ENCODE measurements at places on chromosomes 3 and 15.

- no peak for DNase-seq
Measured at GRCh38 chr15:47523681-47524475, 193.4 kb upstream of the SEMA6D start.

- no peak for DNase-seq
Measured at GRCh38 chr3:17059989-17060550, 175.3 kb downstream of the PLCL2 start.

- DNase-seq = no peak
Measured at GRCh38 chr3:3798631-3799113, 559 bp upstream of the LRRN1 start.

DNA sequence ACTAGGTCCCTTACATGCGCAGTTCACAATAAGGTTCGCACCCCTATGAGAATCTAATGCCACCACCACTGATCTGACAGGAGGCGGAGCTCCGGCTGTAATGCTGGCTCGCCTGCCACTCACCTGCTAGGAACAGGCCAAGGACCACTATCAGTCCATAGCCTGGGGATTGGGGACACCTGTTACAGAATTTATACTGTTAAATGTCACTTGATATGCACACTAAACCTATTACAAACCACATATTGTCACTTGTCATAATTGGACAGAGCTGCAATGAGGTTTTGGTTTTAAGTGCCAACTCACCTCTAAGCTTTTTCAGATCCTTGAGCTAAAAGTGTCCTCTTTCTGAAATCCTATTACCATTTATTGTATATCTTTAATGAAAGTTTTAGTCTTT lies 507.9 kb upstream of the TPRG1 start:
- no peak for DNase-seq

- DNase-seq = no peak
Measured at GRCh38 chr3:183991403-183991802, 26.3 kb downstream of the ABCC5 start.

- no peak for DNase-seq
Measured at GRCh38 chr15:25989327-25989726, 126.2 kb upstream of the ATP10A start.

DNA sequence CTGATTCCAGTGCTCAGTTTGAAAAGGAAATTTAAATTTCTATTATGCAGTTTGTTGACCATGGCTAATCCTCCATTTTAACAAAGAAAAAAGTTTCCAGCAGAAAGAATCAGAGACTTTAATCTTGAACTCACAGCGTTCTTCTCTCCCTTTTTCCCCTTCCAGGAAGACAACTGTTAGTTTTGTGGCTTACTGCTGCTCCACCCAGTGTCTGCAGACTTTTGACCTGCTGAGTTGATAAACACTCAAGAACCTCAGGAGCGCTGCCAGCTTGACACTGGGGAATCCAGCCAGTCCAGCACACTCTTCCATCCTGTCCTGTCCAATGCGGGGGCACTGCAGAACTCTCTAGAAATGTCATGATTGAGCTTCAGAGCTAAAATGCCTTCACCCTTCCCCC lies 134.6 kb downstream of the LRRC28 start:
- no peak for DNase-seq

DNA sequence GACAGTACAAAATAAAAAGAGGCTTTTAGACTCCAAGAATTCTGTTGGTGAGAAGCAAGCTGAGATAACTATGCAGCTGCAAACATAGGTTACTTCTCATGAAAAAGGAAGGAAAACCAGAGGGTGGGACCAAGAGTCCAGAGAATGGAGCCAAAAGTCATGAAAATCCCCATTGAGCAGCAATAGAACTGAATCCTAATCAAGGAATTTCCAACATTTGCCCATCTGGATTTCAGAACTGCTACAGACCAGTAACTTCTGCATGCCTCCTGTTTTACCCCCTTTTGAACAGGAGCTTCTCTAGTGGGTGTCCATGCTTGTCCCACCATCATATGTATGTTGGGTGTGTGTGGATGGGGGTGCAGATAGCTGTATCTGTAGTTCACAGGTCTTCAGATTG lies 33.6 kb upstream of the BNC1 start:
- DNase-seq = no peak

GRCh38 chr3:45571969-45572368 lies 22.6 kb upstream of the LIMD1 start:
- DNase-seq = no peak

DNA sequence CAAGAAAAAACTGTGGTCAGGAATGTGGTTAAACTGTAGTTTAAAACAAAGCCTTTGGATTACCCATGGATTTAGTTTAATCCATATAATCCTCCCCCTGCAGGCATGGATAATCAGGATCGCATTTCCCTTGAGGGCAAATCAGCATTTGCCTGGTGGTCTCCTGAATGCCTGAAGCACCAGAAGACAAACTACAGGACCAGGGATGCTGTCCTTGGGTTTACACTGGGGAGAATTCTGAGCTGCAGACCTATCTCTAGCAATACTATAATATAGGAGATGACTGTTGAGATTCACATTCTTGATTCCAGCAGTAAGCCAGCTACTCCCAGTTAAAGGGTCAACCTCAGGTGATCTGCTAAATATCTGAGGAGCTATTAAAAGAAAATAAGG lies 10.6 kb downstream of the PIK3CB start:
- no peak for DNase-seq

GRCh38 chr15:60184579-60184978 lies 180.5 kb downstream of the FOXB1 start:
- DNase-seq = no peak

DNA sequence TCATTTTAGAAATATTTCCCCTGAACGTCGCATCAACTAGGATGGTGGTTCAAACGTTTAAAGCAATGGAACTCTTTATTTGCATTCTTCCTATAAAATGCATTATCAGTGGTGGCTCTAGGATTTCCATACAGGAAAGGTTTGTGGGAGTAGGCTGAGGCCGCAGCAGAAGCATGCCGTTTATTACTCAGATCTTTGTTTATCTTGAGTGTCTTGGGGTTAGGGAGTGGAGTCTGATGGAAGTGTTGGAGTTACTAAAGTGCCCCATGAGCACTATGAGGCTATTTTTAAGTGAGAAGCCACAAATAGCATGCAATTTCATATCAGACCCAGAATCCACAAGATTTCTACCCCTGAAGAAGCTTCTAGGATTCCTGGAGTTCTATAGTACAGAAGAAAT lies 26.2 kb downstream of the ATOSA start:
- DNase-seq = no peak

DNA sequence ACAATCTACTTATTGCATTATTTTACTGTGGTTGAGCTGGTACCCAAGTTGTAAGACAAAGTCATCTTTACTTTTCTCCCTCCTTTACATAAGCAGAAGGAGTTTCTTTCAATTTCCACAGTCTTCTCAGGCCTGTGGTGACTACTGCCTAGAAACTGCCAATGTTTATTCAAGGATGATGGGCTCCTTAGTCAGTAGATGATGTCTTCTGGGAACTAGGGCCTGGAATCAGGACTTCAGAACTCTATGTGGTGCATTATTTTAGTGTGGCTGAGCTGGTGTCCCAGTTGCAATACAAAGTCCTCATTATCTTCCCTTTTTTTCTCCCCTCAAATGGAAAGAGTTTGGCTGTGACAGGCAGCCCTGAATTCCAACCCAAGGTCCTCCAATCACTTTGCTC lies 1762.5 kb downstream of the SI start:
- no peak for DNase-seq

- DNase-seq = no peak
Measured at GRCh38 chr3:141371882-141372281, 3.6 kb downstream of the ZBTB38 start.

DNA sequence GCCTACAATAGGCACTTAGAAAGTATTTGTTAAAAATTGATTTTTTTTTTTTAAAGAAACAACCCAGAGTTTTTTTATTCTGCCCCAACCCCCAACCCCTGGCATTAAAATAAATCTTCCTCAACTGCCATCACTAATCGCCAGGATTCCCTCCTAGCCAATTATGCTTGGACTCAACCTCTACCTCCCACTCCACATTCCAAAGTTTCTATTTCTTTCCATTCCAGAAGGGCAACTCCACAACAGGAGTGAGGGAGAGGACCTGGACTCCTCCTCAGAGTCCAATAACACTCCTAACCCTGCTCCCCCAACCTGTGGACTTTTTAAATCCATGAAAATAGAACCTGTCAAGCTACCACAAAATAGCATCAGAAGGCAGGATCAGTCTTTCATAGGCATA lies 99.4 kb downstream of the ADAMTS9 start:
- DNase-seq = no peak

GRCh38 chr15:40807888-40808461 lies 702 bp upstream of the DNAJC17 start:
- DNase-seq = no peak

DNA sequence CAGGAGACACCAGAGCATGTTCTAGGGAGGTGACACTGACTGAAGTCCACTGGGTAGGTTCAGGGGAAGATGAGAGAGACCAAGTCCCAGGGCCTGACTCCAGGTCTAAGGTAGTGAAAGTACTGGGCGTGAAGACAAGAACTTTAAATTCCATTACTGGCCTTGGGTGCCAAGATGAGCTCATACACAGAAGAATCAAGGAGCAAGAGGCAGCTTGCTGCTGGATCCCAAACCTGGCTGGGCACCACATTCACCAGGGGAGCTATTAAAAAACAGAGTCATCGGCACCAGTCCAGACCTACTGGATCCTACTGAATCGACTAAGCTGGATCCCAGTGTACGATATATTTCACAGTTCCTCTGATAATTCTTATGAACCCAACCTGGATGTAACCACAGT lies 42.1 kb upstream of the ATG7 start:
- no peak for DNase-seq

DNA sequence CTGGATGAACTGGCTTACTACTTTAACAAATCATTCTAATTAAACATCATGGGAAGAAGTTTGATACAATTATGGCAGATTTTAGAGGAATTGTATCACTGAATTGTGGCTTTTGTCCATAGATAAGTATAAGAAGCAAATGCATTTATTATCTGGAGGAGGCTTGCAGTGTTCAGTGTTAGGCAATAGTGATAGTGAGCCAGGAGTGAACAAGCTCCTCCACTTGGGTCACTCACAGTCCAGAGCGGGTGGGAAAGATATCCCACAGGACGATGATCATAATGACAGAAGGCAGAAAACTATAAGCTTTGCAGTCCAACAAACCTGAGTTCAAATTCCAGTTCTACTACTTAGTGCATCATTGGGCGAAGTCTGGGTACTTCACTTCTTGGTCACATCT lies 64.0 kb upstream of the VILL start:
- DNase-seq = no peak

GRCh38 chr15:47717036-47717612 lies at the start of gene SEMA6D:
Gene SEMA6D, plus strand, starts transcription at chr15:47717505. Its CDS starts 42,294 bp downstream, at chr15:47759799.
- DNase-seq = no peak

DNA sequence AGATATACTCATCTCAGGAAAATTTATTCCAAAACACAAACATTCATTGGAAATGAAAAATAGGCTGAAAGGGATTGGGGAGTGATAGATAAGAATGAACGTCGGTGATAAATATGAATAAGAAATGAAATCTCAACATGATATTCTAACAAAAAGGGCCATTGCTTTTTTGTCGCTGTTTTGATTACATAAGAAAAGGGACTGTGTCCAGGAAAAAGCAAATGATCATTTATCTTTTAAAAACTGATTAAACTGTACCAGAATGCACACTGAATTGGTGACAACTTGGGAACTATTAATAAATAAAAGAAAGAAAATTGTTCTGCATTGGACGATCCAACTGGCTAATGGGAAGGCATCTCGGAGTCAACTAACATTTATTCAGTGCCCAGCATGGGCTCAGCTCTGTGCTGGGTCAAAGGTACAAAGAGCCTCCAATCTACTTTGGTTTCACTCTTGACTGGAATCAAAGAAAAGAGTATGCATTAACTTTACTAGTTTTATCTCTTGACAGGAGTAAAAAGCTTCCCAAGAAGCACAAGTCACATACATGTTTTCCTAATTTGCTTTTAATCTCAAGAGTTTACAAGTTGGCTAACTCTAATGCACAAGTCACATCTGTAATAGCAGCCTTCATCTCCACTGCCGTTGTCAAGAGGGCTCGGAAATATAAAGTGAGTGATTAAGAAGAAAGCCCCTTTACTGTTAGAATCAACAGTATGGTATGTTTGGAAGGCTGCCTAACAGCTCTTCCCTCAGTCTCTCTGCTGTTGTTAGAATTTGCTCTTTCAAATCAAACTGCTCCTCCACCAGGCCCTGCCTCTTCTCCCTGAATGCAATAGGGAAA lies 280.0 kb downstream of the IGSF11 start:
- no peak for DNase-seq

- no peak for DNase-seq
Measured at GRCh38 chr15:43463507-43463906, 29.4 kb downstream of the TP53BP1 start.

DNA sequence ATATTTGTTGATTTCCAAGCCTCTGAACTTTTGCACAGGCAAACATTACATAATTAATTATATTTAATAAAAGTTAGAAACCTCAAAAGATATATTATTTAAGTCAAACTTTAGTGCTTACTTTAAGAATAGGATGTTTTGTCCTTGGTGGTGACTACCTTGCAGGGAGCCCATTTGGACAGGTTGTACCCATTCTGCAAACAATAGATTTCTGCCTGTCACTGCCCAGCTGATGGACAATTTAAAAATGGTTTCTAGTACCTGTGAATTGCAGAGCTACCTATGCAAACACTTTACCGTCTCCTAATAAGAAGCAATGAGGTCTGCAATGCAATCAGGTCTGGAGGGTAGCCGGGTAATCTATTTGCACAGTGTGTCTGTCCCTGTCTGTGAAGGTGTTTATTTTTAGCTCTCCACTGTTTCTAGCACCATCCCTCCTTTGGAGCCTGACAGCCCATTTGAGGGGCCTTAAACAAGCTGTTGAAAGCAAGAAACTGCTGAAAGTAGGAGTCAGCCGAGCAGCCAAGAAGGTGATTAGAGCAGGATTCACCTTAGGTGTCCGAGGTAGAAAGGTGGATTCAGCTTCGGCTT lies 556.2 kb upstream of the CFAP20DC start:
- DNase-seq = no peak

GRCh38 chr3:34024447-34025240 lies 226.2 kb downstream of the PDCD6IP start:
- no peak for DNase-seq

DNA sequence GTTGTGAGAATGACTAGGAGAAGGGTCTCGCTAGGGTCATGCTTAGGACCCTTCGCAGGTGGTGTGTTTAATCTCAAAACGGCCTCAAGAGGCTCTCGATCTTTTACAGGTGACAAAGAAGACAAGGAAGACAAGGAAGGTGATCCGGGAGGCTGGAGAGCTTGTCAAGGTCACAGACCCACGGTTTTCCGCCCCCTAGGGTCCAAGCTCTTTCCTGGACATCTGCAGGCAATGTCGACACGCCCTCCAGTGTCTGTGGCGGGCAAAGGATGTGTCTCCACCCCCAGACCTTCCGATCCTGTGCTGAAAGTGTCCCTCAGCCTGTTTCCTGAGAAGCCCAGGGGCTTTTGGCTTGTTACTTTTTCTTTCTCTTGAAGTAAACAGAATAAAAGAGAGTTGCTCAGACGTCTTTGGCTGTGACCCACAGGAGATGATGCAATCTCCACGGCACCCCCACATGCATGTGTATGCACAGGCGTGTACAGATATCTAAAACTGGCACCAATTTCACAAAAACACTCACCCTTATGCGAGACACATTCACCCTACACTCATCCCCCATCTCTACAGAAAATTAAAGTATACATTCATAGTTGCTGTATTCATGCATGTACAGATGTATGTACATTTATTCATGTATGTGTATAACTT lies 108.8 kb downstream of the KLF13 start:
- DNase-seq = peak; percentile 85

GRCh38 chr3:100893590-100893989 lies 99.6 kb downstream of the ABI3BP start:
- DNase-seq = no peak

Data from activated naive CD4-positive, alpha-beta T cell treated with Interleukin-2 at 50 U/mL for 16 hours (primary cell).